ENCODE measurements at places on chromosomes 2 and 18.

DNA sequence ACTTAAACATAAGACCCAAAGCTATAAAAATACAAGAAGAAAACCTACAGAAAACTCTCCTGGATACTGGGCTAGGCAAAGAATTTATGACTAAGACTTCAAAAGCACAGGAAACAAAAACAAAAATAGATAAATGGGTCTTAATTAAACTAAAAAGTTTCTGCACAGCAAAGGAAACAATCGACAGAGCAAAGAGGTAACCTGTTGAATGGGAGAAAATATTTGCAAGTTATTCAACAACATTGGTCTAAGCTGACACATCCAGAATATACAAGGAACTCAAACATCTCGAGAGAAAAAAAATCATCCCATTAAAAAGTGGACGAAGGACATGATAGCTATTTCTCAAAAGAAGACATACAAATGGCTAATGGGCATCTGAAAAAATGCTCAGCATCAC is 72.3 kb upstream of the RBBP8 start:
- no peak for DNase-seq

DNA sequence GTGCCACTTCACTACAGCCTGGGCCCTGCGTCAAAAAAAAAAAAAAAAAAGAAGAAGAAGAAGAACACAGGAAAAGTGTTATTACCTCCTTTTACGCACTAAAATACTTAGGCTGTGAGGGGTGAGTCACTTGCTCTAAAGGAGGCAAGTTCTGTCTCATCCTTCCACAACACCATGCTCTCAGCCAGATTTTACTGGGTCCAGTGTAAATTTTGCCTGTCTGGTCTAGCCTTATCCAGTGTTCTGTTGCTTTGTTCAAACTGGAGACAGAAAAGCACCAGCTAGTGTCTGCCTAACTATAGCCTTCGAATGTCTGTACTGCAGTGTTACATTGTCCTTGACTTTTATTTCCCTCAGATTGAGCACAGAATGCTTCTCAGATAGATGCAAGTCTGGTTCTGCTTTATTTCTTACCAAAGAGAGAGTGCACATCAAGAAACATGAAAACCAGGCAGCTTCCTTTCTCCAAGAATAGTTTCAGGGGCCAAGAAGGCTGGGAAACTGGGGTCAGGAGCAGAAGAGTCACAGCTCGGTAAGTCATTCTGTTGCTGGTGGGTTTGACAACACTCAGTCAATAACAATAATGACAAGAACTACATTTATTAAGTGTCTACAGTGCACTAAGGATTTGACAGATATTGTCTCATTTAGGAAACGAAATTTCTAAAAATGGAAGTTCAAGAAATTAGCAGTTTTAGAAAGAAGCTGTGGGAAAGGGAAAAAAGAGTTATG is 3.1 kb upstream of the MSGN1 start:
- DNase-seq: no peak

- no peak for DNase-seq
These were observed 456 bp downstream of the LRP1B start for GRCh38 chr2:142130111-142131009.

DNA sequence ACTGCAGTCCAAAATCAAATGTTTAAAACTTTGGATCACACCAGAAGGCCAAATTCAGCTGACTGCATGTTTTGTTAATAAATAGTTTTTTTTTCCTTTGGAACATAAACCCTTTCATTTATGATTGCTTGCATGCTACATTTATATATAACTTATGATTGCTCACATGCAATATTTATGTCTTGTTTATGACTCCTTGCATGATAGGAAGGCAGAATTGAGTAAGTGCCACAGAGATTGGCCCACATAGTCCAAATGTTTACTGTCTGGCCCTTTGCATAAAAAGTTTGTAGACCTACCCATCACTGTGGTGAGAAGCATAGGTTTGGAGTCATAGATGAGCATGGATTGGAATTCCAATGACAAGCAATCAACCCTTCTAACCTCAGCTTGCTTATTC is 30.8 kb downstream of the WDFY1 start:
- no peak for DNase-seq

Measured in activated CD4-positive, CD25-positive, alpha-beta regulatory T cell treated with anti-CD3 and anti-CD28 coated beads, Interleukin-2, amount 50 U/mL, for 72 hours (primary cell).